Stimulated activated CD4-positive, alpha-beta T cell treated with anti-CD3 and anti-CD28 coated beads, Interleukin-2, amount 100 ng/mL, for 24 hours (primary cell): ENCODE measurements at places on chromosomes 7 and 10.

- no peak for DNase-seq
Observed at GRCh38 chr10:127150136-127150535, 46.3 kb downstream of the INSYN2A start.

DNA sequence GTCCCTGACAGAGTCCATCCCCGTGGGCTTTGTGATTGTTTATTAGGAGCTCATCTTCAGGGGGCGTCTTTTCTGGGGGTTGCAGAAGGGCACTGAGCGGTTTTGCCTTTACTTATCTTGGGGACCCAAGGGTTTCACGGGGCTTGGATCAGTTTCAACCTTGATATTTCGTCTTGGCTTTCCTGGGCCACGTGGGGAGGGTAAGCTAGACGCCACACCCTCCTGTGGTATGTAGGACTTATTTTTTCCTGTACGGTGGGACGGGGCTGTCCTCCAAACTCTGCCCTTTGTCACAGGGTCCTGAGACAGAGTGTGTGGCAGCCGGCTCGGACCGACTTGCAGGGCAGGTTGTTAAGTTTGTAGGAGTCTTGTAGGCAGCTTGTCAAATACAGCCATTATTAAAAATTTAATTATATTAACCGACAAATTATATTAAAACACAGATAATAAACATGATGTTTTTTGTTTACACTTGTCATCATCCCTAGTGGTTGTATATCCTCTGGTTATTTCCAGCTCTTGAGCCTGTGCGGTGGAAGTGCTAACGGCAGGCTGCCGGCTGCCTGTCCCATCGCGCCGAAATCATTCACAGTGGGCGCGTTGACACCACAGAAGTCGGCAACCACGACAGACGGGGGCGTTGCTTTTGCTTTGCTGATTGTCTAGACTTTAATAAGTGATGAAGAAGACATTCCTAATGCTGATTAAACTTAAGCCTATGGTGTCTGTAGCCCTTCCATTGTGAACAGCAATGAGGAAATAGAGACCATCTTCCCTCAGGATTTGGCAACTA lies 193.2 kb downstream of the DNAJB6 start:
- peak; percentile 14 for DNase-seq

DNA sequence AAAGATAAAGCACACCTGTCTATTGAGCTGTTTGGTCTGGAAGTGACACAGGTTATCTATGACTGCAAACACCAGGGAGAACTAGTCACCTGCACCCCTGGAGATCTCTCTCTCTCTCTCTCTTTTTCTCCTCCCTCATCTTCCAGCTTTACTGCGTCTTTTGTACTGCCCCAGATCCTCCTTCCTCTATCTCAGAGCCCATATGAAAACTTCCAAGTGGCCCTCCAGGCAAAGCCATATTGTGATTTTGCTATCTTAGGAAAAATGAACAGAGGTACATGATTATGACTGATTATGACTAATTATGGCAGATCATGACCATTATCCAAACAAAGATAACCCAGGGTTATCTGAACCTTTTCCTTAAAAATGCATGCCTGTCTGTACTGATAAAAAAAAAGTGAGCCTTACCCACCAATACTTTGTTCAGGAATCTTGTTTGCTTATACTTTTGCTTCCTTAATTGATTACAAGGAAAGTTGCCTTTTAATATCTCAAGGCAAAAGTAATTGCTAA lies 12.6 kb upstream of the EPHB6 start:
- DNase-seq: no peak

DNA sequence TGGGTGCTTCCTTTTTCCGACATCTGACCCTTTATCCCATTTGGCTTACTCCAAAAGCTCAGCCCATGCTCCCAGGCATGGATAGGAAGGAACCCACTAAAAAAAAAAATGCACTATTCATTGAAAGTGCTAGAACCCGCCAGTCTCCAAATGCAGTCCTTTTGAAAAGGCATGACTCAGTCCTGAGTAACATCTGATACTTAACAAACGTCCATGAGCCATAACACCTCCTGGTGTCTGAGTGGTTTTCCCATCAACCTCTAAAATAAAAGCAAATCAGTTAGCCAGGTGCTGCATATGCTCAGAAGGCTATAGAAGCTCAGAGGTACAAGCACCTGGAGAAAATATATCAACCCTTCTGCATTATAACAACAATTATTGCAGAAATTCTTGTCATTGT lies 45.0 kb upstream of the CACUL1 start:
- no peak for DNase-seq

DNA sequence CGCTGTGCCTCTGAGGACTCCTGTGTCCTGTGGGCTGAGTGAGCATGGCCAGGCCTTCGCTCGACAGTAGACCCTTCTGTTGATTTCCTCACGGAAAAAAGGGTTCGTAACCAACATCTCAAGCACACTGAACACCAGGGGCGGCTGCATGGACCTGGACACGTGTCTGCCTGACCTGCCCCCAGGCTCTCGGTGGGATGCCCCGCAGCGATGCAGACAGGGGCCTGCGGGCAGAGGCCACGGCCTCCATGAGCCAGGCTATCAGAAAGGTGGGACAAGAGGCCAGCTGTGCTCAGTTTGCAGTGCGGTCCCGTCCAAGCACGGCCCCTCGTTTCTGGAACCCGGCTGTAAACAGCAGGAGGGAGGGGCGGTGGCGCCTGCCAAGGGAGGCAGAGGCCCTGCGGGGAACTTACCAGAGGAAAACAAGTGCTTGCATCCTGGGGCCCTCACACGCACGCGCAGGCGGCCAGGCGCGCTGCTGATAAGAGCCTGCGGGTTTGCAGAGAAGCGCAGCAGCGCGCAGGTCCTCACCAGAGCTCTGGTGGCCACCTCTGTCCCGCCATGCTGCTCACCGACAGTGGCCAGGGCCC lies 10.6 kb downstream of the GPR146 start:
- peak; percentile 55 for DNase-seq

GRCh38 chr10:122974023-122974422 lies 6.2 kb upstream of the PSTK start:
- no peak for DNase-seq

GRCh38 chr10:118259288-118259906 lies 82.7 kb downstream of the FAM204A start:
- peak; percentile 24 for DNase-seq

DNA sequence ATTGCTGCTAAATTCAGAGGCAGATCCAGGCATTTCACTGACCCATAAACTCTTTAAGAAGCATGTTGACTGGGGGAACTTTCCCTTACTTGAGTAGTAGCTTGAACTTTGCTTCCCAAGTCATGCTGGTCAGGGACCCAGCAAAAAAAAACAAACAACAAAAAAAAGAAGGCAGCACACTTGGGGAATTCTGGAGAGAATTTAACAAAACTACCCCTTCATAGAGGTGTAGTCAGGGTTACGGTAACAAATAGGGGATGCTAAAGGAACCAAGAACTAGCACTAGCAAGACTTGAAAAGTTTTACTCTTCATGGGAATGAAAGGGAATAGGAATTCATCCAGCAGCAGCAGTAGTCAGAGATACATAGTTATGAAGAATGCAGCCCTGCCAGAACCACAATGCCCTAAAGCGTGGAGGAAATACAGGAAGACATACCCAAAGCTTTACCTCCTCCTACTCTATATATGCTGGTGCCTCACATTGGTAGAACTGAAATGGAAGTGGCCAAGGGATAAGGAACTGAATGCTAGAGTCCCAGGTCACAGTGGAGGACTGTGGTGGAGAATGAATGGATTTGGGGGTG lies 67.3 kb downstream of the PHYHIPL start:
- no peak for DNase-seq

DNA sequence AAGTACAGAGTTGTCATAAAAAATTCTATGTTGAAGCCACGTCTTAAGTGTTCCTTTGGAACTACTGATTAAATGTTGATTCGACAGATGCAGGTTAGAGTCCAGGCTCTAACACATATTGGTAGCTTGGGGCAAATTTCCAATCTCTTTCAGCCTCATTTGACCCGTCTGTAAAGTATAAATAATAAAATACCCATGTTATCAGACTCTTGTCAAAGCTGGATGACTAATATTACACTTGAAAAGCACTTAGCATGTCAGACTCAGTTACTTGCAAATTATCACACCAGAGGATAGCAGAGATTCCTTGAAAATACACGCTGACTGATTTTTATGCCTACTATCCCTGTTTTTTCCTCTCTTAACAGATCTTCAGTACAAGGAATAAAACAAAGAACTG lies 18.1 kb upstream of the MACC1 start:
- DNase-seq: no peak

DNA sequence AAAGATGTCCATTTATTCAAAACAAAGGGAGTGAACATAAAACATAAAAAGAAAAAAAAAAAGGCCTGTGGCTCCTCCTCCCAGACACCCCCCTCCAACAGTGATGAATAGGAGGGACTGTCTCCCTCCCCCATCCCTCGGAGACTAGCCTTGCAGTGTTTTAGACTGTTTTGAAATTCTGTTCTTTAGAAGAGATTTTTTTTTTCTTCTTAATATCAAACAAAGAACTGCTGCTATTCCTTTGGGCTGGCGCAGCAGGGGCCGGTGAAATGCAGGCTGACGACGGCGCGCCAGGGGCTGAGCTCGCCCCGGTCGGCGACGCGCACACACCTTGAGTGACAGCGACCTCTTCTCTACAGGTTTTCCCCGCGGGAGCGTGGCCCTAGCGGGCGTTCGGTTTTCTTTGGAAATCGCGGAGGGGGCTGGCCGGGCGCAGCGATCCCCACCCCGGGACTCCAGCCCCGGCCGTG lies at the start of gene LANCL2:
LANCL2 (plus strand) TSS at position 133 of the 470 bp plus-strand sequence. CDS start 689 bp downstream, outside the sequence.
- DNase-seq: peak; percentile 55

DNA sequence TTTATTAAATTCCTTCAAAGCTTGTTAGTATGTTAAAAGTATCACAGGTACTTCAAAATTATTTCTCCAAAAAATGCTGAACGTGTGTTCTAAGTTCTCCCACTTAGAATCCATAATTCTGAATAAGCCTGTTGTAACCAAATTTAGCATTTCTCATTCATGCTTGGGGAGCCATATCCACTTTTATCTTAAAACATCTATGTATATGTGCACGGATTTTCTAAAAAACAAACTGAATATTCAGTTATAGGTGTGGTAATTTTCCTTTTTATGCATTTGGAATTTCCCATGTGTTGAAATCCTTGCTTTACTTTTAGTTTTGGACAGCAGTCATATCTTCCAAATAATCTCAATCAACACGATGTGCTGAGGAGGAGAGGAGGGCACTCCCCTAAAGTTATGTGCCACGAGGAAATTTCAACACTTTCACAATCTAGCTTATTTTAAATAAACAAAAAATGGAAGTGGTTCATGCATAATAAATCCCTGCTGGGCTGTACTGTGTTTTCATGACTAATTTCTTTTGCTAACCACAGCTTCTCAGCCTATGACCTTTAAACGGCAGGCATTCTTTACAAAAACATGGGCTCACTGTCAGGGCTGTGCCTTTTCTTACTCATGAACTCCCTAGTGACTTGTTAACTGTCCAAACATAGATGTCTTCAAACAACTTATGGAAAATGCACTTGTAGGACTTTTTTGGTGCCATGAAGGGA lies 380.3 kb upstream of the SEMA3C start:
- no peak for DNase-seq

- no peak for DNase-seq
Observed at GRCh38 chr7:5237286-5237685, 45.5 kb upstream of the SLC29A4 start.

GRCh38 chr7:2926896-2927405 lies 82.8 kb upstream of the GNA12 start:
- DNase-seq: no peak

GRCh38 chr7:135771961-135772638 lies 23.5 kb upstream of the FAM180A start:
- no peak for DNase-seq
